Bone marrow (tissue), 2 donors: ENCODE measurements at places on chromosomes 11 and 22.

GRCh38 chr11:34501500-34501899 lies 12.1 kb downstream of the ELF5 start:
- DNase-seq = no peak

- DNase-seq = peak; percentile 19
Observed at GRCh38 chr11:69049490-69049867, 747 bp downstream of the TPCN2 start.

DNA sequence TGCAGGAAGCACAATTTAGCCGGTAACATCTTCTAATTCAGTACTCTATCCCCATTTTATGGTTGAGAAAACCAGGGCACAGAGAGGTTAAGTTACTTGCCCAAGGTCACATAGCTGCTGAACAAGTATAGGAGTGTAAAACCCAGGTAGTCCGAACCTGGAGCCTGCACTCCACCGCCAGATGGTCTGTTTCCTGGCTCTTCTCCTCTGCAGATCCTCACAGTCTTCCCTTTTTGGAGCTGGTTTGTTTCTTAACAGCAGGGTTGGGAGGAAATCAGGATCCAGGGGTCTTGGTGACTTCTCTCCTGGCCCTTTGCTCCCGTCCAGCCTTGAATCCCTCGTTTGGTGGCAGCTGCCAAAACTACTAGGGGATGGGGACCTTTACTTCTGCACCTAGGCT lies 12.0 kb downstream of the TSPAN18 start:
- no peak for DNase-seq

DNA sequence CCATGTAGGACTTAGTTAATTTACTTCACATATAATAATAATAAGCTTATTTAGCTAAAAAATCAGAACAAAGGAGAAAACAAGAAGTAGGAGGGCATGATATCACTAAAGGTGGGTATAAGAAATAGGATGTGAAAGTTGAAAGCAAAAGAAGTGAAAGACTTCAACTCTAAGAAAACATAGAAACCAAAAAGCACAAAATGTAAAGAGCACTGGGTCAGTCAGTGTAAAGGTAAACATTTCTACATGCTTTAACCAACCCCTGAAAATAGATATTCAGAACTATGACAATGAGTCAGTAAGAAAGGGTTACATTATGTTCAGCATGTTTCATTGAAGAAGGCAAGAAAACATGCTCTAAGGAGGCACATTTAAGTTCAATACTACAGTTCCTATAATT lies 298.8 kb downstream of the SWAP70 start:
- DNase-seq = no peak

- no peak for DNase-seq
Observed at GRCh38 chr11:67694875-67695555, 20.6 kb upstream of the ALDH3B2 start.

- DNase-seq = no peak
Observed at GRCh38 chr22:29782061-29782845, 15.1 kb downstream of the UQCR10 start.

DNA sequence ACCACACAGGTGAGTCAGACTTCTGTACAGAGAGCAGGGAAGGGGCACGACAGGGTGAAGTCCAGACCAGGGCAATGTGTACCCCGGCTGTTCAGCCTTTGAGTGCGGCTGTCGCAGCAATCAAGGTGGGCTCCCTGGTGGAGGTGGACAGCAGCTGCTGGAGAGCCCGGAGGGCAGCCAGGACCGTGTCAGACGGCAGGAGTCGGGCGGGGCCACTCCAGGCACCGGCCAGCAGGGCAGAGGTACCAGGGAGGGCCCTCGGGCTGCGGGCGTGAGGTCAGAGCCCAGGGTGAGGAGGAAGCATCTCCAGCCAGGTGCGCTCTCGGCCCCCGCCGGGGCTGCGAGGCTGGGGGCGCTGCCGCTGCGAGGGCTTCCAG lies 802 bp upstream of the PIM3 start:
- DNase-seq = no peak

GRCh38 chr11:72738199-72739141 lies 13.7 kb downstream of the ARAP1 start:
- DNase-seq = peak; percentile 60

GRCh38 chr11:19882356-19882755 lies 169.7 kb downstream of the NAV2 start:
- DNase-seq = no peak

- no peak for DNase-seq
Observed at GRCh38 chr11:30730011-30730410, 143.9 kb upstream of the MPPED2 start.

- DNase-seq = no peak
Observed at GRCh38 chr22:25845985-25846745, 104.2 kb downstream of the MYO18B start.

DNA sequence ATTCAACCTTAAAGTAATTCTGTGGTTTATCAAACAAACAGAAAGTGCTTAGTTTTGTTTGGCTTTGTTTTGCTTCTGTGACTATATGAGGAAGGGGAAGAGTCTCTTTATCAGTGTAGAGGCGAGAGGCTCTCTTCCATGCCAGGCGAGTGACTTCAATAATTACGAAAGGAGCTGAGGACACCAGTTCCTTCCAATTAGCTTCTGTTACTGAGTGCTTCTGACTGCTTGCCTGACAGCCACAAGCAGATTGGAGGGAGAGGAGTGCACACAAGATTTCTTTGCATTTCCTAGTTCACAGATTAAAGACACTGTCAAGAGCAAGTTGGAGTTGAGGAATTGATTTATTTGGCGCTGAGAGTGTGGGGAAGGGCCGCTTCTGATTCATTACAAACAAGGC lies 1484.5 kb upstream of the TENM4 start:
- DNase-seq = no peak

- DNase-seq = no peak
Observed at GRCh38 chr22:31584804-31585160, 77.2 kb downstream of the PISD start.

DNA sequence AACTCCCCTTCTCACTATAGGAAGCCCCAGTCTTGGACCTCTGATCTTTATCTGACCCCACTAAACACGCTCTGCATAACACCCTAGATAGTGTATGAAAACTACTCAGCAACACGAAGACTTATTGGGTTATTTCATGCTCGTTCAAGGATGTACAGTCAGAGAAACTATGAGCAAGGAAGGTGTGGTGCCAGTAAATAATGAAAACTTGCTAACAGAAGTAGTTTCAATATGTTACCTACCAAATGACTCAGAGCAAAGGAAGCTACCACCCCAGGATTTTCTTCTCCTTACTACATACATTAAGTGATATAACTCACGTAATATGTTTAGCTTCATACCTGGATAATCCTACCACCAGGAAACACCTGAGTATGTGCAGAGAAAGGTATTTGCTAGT lies 25.9 kb upstream of the LYVE1 start:
- DNase-seq = no peak

DNA sequence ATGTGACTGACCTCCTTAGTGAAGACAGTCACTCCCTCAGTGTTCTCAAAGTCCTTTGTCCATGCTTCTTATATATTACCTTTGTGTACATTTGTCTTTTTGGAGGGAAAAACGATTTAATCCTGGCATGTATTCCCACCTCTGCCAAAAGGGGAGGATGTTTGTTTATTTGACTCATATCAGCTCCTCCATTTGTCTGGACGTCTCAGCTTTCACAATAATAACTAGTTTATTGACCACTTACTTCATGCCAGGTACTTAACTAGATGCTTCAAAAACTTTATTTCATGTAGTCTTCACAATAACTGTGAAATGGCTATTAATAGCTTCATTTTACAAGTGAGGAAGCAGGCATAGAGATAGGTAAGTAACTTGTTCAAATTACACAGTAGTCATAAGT lies 5.3 kb downstream of the TBCEL start:
- no peak for DNase-seq

DNA sequence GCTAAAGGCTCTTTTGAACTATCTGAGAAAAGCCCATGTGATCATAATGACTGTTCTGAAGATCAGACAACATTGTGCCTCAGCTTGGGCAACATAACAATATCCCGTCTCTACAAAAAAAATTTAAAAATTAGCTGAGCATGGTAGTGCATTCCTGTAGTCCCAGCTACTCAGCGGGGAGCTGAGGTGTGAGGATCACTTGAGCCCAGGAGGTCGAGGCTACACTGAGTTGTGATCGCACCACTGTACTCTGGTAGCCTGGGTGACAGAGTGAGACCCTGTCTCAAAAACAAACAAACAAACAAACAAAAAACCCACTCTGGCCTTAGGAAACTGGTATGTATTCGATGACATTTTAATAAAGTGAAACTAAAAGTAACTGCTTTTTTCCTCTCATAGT lies 1526.8 kb upstream of the TENM4 start:
- DNase-seq = no peak

DNA sequence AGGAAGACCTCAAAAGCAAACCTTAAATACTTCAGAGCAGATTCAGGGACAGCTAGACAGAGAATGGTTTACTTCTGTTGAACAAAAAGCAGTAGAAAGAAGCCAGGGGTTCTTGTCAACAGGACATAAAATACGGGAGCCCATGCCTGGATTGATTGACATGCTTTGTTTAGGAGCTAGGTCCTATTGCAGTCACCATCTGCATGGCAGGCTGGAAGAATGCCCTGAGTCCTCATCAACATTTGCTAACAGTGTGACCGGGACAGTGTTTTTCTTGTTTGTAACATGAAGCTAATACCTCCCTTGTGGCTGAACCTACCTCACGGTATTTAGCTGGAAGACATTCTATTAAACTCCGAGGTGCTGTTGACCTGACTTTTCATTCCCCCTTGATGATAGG lies 225.4 kb downstream of the NTM start:
- DNase-seq = no peak

GRCh38 chr11:127194521-127194920 lies 194.0 kb upstream of the KIRREL3 start:
- DNase-seq = no peak

GRCh38 chr11:15764948-15765347 lies 591.4 kb downstream of the SOX6 start:
- DNase-seq = no peak

GRCh38 chr11:45037434-45038005 lies 86.8 kb upstream of the TP53I11 start:
- DNase-seq = no peak

DNA sequence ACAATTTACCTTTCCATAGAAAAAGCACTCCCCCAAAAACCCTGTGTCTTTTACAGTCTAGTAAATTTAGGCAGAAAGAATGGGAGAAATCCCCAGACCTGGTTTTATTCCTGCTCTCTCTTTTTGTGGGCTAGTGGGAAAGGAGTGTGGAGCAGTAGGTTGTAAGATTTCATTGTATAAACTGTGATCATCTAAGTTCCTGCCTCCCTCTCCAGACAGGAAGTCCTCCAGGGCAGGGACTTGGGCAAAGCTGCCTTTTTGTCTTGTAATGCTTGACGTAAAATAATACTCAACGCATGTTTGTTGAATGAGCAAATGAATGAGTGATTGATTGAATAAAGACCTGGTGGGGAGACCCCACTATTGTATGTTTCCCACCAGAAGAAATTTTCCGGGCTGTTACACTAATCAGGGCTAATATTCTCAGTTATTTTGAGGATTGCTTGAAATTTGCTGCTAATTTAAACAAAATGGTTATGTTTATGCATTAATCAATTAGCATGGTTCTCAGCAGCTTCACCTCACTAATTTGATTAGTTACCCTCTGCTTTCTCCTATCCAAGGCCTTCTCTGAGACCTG lies 36.3 kb downstream of the CSNK2A3 start:
- no peak for DNase-seq

- DNase-seq = no peak
Observed at GRCh38 chr11:207863-208180, 314 bp downstream of the RIC8A start.

DNA sequence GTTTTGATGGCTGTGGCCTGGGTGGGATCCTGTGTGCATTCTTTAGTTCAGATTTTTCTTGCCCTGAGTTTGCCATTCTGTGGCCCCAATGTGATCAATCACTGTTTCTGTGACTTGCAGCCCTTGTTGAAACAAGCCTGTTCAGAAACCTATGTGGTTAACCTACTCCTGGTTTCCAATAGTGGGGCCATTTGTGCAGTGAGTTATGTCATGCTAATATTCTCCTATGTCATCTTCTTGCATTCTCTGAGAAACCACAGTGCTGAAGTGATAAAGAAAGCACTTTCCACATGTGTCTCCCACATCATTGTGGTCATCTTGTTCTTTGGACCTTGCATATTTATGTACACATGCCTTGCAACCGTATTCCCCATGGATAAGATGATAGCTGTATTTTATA lies 620 bp downstream of the OR4C16 start:
- no peak for DNase-seq

DNA sequence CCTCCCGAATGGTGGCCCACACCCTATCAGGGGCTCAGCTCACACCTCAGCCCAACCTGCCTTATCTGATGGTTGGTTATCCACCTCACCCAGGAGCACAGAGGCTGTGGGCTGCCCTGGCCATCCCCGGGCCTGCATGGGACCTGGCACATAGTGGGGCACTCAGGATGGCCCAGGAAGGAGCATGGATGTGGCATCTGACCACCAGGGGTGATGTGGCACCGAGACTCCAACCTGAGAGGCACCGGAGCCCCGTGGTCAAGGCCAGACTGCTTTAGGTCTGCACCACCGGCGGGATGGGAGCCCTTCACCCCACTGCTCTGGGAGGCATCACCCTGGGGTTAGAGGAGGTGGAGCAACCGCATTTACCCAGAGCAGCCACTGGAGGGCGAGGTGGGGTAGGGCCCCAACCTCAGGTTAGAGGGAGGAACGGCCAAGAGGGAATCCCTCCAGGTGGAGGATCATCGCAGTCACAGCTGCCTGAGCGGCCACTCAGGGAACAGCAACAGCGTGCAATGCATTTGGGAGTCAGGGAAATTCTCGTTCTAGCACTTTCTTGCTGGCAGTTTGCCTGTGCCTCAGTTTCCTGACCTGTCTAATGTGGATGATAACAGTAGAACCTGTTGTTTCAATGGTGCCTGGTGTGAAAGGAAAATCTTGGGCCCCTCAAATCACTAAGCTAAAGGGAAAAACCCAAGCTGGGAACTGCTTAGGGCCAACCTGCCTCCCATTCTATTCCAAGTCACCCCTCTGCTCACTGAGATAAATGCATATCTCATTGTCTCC lies 52.9 kb upstream of the CARS1 start:
- no peak for DNase-seq

DNA sequence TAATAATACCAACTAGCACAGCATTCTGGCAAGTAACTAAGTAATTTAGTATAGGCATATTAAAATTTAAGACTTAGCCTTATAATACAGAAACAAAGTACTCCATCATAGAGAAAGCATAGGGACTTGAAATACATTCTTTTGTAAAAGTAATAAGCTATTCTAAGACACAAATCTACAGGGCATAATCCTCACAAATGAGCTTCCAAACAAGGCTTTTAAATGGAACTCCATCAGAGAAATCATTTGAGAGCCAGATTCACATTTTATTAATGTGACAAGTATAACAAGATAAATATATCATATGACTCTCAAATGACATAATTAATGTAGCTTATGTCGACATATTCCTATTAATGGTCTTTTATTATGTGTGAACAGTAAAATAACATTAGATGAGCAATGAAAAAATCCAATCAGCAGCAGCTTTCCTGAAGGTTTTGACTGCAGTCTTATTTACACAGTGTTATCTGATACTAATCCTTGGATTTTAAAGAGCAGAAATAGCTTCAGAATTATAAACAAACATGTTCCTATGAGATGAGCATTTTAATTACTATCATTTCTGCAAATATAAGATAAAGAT lies 241.4 kb downstream of the TTC28 start:
- DNase-seq = no peak
